ENCODE measurements at places on chromosomes 12 and 14. TPM values are rescaled to one million over a fixed set of nuclear protein-coding genes. Genes with fewer than 3 reads are reported as not detected.

- DNase-seq = no peak
Measured at GRCh38 chr12:27843714-27844245, 63.7 kb upstream of the MANSC4 start.

GRCh38 chr14:100445436-100446088, 122.4 kb downstream of the SLC25A47 start:
- no peak for DNase-seq

GRCh38 chr14:90570461-90570860, 173.6 kb downstream of the CALM1 start:
- no peak for DNase-seq

DNA sequence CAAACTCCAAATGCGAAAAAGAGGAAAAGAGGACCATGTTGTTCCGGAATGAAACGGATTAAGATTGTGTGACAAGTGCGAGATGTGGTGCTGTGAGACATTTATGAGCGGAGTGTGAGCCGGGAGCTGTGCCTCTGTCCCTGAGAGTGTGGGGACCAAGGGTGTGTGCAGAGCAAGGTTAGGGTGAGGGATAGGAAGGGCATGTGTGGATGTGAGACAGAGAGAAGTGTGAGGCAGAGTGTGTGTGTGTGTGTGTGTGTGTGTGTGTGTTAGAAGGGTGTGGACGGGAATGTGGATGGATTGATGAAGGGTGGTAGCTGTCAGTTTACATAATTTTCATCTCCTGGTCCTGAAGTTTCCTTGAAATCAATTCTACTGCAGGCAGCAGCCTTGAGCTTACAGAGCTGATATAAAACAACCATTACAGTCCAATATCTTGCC, 4.3 kb upstream of the OTX2 start:
- DNase-seq = no peak

- no peak for DNase-seq
Measured at GRCh38 chr12:126418400-126418799, 1353.2 kb downstream of the AACS start.

- no peak for DNase-seq
Measured at GRCh38 chr12:10227648-10228047, 15.0 kb downstream of the GABARAPL1 start.

DNA sequence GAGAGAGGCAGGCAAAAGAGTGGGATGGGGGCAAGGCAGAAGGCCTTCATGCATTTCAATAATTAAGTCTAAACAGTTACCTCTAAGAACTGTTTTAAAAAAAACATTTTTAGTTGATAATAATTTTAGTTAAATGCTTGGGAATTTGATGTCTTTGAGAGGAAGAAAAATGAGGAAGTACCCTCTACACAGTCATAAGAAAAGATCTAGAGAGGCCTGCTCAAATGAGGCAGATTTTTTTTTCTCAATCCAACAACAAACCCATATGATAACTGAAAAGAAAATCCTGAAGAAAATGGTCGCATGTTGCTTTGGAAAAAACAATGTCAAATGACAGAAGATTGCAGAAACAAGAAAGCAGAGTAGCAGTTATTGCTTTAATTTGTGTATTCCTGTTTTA, 25.6 kb downstream of the SINHCAF start:
- no peak for DNase-seq

GRCh38 chr12:120744922-120745493, 19.4 kb downstream of the ACADS start:
- DNase-seq = no peak

DNA sequence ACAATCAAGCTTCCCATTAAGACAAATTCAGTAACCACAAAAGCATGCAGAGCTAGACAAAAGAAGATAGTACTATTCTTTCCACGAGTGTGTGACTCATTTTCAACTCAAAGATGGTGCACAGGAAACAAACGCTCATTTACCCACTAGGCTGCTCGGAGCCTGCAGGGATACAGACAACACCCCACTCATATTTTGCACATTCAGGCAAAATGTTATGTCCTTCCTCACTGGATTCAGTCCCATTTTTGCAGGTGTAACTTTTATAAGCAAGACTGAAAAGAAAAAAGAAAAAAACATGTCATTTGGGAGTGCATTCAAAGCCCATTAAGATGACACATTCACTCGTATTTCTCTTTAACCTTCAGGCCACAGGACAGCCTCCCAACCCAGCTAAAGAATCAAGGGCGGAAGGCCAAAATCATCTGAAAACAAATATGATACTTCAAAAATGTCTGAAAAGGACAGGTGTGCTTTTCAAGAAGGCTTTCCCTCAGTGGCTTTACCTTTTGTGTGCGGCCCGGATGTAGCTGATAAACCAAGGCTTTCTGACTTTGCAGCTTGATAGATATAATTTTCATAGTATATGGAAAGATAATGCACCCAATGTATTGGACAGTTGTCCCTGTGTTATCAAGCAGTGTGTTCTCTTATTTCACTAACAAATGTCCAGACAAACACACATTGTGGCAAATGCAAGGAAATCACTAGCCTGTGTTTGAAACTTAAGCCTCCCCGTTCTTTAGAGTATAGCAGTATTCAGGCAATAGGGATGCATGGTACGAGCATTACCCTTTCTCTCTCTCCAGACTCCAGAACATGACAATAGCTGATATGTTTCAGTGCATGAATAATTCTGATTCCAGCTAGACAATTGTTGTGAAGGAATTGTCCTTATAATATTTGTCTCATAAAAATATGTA, 147.8 kb upstream of the KRR1 start:
- DNase-seq = no peak

DNA sequence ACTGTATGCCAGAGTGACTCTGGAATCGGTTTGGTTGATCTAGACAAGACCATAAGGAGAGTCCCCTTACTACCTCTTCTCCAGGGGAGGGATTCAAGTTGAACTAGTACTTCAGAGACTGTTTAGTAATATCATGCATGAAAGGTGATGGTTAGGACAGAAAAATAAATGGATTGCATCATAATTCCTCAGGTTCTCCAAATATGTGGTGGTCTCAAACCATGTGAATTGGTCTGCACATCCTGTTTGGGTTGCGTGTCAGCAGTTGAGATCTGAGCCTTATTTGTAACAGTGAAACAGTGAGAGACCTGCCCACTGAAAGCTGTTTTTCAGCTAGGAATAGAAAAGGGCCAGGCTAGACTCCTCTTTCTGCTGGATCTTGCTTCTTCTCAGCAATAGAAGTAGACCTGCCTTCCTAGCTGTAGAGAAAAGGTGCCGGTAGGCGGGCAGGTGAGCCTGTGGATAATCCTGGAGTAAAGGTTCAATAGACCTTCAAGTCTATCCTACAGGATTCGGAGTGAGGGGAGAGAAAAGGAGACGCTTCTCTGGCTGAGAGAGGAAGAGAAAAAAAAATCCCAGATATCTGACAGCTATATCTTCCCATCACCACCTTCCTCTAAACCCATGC, 258.5 kb upstream of the E2F7 start:
- DNase-seq = no peak

- DNase-seq = no peak
Measured at GRCh38 chr12:124419292-124420040, 124.6 kb downstream of the RFLNA start.

DNA sequence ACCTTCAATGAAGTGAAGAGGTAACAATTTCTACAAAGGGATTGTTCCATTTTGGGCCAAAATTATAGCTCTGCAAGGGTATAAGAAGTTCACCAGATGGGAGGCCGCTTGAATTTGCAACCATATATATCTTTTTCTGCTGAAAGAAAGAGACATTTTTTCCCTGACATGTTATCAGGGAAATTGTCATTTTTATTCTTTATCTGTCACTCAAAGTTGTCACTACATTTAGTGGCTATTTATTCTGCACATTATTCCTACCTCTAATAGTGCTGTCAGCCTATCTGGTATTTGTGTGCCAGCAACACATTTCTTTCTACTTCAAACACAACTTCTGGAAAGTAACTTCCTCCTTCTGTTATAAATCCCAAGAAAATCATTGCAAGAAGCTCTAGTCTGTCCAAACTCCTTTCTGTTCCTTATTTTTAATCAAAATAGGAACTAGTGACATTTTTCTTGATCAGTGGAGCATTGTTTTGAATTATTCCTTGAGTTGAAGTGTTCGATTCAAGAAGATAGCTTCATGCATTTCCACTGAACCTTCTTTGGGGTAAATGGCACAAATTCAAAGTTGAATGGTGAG, 137.9 kb upstream of the ATP2B1 start:
- no peak for DNase-seq

DNA sequence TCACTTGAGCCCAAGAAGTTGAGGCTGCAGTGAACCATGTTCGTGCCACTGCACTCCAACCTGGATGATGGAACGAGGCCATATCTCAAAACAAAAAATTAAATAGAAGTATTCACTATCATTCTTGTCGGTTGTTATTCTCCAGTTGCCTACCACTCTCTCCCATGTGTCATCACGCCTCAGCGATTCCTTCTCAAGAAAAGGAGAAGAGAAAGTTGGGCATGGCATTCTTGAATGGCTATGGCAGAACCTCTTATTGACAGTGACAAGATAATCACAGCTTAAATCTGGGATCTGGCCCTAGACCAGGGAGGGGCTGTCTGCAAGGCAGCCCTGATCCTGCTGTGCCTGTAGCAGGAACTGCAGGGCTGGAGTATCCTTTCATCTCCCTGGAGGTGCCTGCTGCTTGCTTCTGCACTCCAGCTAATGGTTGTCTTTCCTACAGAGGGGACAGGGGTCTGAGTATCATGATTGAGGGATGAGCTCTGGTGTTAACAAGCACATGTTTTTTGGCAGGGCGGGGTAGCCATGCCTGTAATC, 12.8 kb upstream of the MLEC start:
- DNase-seq = no peak

GRCh38 chr14:71142375-71143038, 235.2 kb downstream of the PCNX1 start:
- no peak for DNase-seq

GRCh38 chr12:9792961-9793617, 32.4 kb upstream of the CD69 start:
- DNase-seq = no peak

GRCh38 chr12:46546634-46547273, 174.2 kb upstream of the SLC38A2 start:
- DNase-seq = no peak

DNA sequence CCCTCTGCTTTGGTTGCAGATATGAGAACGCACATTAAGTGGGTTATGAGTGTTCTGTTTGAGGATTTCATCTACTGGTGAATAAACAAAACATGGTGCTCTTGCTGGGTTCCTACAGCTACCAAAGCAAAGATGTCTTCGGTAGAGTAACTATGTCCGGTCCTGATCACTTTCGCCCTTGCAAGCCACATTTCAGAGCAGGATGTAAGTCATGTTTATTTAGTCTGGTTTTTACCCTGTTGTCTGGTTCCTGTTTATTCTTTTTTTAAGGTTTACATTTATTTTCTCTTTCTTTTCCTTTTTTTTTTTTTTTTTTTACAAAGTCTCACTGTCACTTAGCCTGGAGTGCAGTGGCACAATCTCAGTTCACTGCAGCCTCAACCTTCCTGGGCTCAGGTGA, 99.2 kb downstream of the VEZT start:
- no peak for DNase-seq

DNA sequence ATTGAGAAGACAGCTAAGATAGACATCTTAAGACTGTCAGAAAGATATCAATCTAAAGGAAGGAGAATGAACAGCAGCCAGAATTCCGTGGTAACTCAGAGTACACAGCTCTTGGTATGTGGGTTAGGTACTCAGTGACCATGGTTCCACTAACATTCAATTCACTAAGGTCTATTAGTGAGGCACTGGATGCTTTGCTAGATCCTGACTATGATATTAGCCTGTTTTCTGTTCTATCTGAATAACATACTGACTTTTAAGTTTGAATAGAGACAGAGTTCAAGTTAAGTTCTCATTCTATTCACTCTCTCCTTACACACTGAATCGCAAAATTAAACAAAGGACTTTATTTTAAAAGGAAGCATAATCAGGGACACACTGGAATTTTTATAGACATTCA, 106.4 kb downstream of the PRKD1 start:
- DNase-seq = no peak

- no peak for DNase-seq
Measured at GRCh38 chr12:81022531-81022930, 55.3 kb upstream of the ACSS3 start.

GRCh38 chr14:24844011-24844410, 205.9 kb downstream of the STXBP6 start:
- DNase-seq = no peak

- DNase-seq = no peak
Measured at GRCh38 chr12:5588176-5588575, 156.3 kb downstream of the NTF3 start.

- no peak for DNase-seq
Measured at GRCh38 chr12:63898764-63899337, 54.4 kb downstream of the SRGAP1 start.

GRCh38 chr14:89455412-89455811, 38.4 kb upstream of the FOXN3 start:
- DNase-seq = no peak

- DNase-seq = no peak
Measured at GRCh38 chr12:60335745-60336144, 739.9 kb downstream of the SLC16A7 start.

GRCh38 chr14:28867571-28867970, 101.0 kb downstream of the FOXG1 start:
- DNase-seq = no peak

GRCh38 chr12:67593461-67594330, 54.8 kb upstream of the DYRK2 start:
- no peak for DNase-seq

DNA sequence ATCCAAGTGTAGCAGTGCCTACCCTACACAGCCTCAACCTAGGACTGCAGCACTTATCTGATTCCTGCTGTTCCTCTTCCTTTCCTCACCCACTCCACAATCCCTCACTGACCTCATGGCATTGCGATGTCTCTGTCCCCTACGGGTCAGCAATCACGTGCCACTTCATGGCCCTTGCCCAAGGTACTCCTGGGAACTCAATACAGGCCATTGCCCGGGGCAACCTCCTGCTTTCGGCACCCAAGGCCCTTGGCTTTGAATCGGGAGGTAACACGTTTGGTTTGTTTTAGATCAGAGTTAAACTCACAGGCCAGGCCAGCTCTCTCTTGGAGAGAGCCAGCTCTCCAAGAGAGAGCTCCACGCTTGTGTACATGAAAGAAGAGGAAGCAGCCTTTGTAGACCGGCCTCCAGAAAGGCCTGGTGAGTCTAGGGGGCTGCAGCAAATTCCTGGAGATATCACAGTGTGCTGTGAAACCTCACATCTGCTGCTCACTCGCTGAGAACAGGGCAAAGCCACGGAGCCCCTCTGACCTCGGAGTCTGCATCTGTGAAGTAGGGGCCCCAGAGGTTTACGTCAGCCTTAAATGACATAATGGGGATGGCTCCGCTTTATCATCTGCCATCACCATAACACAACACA, 12.2 kb downstream of the CLMN start:
- no peak for DNase-seq

DNA sequence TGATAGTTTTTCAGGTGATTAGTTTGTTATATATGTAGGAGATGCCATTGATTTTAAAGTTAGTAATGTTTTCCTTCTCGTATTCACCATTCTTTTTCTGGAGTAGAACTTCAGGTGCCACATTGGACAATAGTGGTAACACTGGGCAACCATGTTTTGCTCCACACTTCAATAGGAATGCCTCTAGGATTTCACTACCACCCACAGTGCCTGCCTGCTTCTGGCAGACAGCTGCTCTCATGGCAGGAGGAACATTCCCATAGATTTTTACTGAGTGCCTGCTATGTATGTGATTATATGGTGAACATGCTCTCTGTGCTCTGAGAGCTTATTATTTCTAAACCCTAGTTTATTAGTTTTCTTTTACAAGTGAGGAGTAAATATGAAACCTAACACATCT, 53.7 kb downstream of the GCH1 start:
- no peak for DNase-seq

MYH6 gene
- not detected for total RNA-seq

OASL gene
- 3.1 TPM for total RNA-seq

TMCC3 gene
- total RNA-seq = 6.9 TPM

ESR2 gene
- total RNA-seq = 0.71 TPM

Measured in thoracic aorta (tissue), 2 donors.